Cerebellum (tissue), 4 donors: ENCODE measurements at places on chromosomes 2 and 18.
A peak's percentile ranks its signal among the peaks of the same experiment; 100 is the strongest.

GRCh38 chr2:233443511-233444183 lies 89.4 kb downstream of the DGKD start:
- peak; percentile 90 for DNase-seq

- no peak for DNase-seq
These were observed 26.5 kb downstream of the CALCRL start for GRCh38 chr2:187421519-187421918.

DNA sequence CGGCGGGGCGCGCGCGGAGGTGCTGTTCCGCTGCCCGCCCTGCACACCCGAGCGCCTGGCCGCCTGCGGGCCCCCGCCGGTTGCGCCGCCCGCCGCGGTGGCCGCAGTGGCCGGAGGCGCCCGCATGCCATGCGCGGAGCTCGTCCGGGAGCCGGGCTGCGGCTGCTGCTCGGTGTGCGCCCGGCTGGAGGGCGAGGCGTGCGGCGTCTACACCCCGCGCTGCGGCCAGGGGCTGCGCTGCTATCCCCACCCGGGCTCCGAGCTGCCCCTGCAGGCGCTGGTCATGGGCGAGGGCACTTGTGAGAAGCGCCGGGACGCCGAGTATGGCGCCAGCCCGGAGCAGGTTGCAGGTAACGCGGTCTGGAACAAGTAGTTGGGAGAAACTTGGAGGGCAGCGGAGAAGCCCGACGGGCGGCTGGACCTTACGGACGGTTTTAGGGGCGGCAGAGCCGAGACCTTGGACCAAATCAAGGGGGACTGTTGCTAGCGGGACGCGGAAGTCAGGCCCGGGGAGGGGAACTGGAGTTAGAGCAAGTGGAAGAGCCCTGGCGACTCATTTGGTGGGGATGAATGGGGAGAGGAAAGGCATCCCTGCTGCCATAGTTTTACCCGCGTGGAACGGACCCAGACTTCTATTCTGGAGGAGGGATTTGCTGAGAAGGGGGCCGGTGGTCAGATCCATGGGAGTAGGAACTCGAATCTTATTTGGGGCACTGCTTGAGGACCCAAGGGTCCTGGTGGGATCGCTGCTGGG lies 573 bp downstream of the IGFBP2 start:
- DNase-seq = no peak

DNA sequence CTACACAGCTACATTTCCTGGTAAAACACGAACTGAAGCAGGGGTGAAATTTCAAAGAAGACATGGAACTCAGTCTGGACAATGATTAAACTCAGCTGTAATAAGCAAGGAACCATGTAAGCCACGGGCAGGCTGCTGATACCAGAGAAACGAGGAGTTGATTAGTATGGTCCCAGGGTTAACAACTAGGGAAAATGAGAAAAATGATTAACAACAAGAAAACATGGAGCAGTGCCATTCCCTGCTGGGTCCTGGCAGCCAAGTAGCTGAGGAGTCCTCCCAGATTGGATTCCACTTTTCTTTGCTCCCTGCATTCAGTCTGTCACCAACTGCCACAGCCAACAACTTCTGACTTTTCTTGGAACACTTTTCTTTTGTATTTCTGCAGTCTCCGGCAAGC lies 517.0 kb upstream of the KLHL29 start:
- DNase-seq = peak; percentile 2

GRCh38 chr2:63662028-63662804 lies 73.5 kb downstream of the MDH1 start:
- no peak for DNase-seq
